Fibroblast of skin of abdomen (primary cell): ENCODE measurements at places on chromosomes 6 and 20.
A peak's percentile ranks its signal among the peaks of the same experiment; 100 is the strongest.

- no peak for DNase-seq
Observed at GRCh38 chr20:41776421-41776820, 158.2 kb upstream of the CHD6 start.

- DNase-seq, result peak; percentile 30
Observed at GRCh38 chr6:84728602-84729001, 35.8 kb downstream of the TBX18 start.

GRCh38 chr6:148990403-148990802, 243.6 kb downstream of the UST start:
- no peak for DNase-seq

- DNase-seq, result peak; percentile 69
Observed at GRCh38 chr20:9040863-9041524, 27.9 kb upstream of the PLCB4 start.

DNA sequence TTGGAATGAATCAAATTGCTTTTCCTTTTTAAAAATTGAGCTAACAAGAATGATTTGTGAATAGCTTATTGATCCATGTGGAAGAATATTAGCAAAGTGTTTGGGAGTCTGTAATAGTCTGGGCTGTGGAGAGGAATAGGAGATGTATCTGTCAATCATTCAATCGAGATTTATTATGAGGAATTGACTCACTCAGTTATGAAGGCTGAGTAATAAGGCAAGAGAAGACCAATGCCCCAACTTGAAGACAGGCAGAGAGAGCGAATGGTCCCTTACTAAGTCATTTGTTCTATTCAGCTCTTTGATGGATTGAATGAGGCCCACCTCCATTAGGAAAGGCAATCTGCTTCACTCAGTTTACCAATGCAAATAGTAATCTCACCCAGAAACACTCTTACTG, 403.0 kb downstream of the CD83 start:
- no peak for DNase-seq

- peak; percentile 48 for DNase-seq
Observed at GRCh38 chr6:121868206-121868605, 432.8 kb downstream of the GJA1 start.

DNA sequence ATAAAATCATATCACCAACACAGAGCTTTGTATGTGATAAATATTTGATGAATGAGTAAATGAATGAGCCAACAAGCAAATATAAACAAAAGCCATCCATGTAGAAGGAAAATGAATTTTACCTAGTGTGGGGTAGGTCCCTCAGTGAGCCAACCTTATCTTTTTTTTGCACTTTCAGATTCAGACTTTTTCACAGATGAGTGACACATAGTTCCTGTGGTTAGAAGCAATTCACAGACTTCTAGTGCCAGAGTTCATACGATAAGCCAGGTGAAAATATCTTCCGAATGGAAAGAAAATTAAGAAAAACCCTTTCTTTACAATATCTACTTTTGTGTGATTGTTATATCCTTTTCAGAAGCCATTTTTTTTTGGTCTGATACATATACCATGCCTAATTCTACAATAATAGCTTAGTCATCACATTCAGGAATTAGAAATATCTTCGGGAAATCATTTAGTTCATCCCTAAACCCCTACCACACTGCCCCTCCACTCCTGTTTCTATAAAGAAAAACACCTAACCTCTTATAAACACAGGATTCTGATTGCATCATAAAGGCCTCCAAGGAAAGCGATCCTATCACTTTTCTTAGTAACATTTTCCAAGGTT, 82.7 kb upstream of the CNR1 start:
- DNase-seq, result no peak

GRCh38 chr6:142887517-142887916, 57.5 kb downstream of the HIVEP2 start:
- DNase-seq, result no peak

DNA sequence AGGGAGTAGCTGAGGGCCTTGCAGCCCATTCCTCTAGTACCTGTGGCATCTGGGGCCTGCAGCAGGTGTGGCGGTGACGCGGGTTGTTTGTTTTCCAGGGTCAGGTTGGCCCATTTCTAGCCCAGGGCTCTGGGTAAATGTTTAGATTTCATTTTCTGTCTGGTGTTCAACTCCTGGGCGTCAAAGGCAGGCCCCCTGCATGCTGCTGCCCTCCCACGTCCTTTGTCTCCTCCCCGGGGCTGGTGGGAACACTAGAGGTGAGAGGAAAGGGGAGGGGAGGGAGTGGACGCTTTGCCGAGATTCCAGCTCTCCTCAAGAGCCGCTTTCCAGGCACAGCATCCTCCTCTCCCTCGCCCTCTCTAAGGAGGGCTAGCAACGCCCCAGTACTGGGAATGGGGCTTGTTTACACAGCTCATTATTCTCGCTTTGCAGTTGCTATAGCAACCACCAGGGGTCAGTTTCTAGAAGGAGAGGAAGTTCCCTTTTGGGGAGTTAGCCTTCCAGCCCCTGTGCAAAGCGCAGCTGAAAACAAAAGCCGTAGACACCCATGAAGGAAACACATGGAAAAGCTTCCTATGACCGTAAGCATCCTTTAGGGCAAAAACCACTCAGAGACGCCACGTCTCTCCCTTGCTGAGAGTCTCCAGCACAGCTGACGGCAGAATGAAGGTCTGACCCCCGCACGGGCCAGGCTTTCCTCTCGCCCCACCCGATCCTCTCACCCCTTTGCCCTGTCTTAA, 170.6 kb downstream of the LY86 start:
- DNase-seq, result peak; percentile 74

DNA sequence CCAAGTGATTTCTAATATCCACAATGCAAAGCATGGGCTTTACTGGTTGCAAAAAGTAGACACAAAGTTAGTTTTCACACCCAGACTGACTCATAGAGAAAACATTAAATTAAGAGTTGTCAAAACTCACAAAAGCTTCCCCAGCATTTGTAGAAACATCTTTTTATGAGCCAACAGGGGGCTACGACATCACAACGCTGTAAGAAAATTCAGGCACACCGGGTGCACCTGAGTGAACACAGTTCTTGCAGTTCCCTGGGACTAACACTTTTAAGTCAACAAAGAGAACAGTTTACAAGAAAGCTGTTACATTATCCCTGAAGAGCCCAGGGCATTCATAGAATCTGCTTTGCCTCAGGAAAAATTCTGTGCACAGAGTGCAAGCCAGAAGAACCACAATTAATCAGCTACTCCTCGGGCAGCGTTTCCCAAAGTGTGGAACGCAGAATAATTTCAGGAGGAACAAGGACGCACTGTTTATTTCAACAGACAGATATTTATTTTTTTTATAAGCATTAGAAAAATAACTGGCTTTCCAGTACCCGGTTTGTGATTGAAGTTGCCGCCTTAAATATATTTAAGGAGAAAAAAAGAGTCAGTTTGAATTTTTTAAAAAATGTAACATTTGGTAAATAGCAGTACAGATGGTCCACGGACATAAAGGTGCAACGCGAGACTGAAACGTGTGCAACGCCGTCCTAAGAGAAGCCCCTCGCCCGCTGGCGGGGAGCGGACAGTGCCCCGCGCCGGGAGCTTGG, 1.2 kb downstream of the NCOA5 start:
- DNase-seq, result no peak

- peak; percentile 48 for DNase-seq
Observed at GRCh38 chr6:31246051-31246521, 25.8 kb downstream of the HLA-C start.

- DNase-seq, result no peak
Observed at GRCh38 chr6:47749757-47750156, 32.1 kb upstream of the OPN5 start.

DNA sequence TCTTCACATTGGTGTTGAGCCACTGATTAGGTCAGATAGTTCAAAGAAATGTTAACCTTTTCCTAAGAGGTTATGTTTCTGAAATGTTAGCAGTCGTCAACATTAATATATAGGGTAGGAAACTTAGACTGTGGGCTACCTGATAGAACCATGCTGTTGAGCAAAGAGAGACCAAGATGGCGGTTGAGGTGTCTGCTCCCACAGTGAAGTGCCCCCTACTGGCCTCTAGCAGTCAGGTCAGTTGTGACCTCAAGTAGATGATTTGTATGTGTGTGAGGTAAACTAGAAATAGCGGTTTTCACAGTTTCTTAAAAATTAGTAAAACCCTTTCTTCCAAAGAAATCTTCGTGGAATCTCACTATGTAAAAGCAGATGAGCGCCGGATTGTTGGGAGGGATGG, 40.3 kb downstream of the MTHFD1L start:
- DNase-seq, result no peak
